ENCODE measurements at places on chromosomes 1 and 21.
A peak's percentile ranks its signal among the peaks of the same experiment; 100 is the strongest.

GRCh38 chr1:55702064-55702463 is 486.9 kb upstream of the USP24 start:
- DNase-seq, result no peak

DNA sequence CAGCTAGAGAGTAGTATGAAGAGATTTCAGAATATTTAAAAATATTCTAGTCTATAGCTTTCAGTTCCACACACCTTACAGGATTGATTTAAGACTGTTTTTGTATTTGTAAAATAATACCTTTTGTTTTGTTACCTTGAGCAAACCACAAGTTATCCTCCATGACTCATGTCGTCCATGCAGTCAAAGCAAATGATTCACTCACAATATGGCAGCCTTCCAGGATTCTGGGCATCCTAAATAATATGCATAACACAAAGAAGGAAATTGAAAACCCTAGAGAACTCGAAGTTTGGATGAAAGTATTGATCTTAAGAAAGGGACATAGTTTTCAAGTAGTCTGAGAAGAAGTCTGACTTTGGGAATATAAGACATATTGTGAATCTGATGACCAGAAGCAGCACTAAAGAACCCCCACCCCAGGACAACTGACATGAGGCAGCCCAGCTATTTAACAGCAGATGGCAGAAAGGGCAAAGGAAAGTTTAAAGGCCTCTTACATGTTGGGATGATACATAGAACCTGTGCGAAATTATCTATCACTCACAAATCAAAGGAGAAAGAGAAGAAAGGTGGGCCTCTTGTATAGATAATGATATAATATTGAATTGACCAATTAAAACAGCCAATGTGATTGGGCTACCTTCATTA is 857.9 kb downstream of the BRINP3 start:
- DNase-seq, result no peak

DNA sequence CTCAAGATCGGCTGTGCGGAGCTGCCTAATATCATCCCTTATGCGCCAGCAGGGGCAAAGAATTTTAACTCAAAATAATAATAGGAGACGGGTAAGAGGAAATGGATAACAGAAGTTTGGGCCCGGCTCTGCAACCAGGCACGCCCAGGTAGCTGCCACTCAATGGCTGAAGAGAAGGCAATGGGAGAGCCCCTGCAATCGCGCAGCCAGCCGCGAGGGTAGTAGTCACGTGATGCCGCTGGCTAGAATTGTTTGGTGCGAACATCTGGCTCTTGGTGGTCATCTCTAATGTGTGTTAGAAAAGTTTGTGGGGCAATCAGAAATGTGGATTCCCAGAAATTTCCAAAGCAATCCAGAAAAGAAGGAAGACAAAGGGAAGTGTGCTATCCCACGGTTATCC is 12.3 kb downstream of the BARHL2 start:
- DNase-seq, result no peak

GRCh38 chr1:47847763-47848162 is 149.4 kb downstream of the TRABD2B start:
- no peak for DNase-seq

GRCh38 chr1:1359308-1359663 is 931 bp upstream of the MXRA8 start:
- DNase-seq, result peak; percentile 73

DNA sequence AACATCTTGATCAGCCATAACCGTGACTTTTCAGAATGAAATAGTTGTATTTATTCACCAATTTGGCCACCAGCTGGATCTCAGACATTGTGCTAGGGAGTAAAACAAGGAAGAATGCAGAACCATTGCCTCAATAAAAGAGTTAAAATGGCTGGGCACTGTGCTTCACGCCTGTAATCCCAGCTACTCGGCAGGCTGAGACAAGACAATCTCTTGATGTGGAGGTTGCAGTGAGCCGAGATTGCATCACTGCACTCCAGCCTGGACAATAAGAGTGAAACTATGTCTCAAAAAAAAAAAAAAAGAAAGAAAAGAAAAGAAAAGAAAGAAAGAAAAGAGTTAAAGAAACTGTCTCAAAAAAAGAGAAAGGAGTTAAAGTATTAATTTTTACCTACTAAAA is 199.5 kb downstream of the TPR start:
- peak; percentile 38 for DNase-seq

DNA sequence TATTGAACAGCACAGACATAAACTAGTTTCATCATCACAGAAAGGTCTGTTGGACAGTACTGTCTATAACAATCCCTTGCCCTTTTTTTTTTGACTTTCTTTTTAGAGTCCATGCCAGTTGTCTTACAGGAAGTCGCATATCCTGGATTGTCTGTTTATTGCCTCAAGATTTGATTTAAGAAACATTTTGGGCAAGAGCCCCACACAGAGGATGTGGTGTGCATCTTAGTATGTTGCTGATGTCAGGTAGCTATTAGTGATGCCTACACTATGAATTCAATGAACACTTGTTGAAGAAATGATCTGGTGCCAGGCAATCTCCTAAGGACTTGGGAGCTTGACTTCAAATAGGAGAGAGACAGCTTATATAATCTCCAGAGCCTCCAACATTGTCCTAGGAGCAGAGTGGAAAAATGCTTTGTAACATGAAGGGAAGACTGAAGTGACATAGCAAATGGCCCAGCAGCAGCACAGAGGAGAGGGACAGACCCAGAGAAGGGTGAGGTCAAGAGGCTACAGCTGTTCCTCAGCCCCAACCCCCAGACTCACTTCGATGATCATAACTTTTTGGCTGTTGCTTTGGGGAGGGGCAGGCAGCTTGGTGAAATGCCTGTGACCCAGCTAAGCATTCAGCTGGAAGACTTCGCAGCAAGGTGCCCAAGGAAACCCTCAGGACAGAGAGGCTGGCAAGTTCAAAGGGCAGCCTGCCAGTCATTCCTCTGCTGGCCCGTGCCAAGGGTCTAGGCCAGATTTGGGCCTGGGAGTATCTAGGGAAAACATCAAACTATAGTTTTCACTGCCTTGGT is 7.5 kb upstream of the RAB29 start:
- no peak for DNase-seq

DNA sequence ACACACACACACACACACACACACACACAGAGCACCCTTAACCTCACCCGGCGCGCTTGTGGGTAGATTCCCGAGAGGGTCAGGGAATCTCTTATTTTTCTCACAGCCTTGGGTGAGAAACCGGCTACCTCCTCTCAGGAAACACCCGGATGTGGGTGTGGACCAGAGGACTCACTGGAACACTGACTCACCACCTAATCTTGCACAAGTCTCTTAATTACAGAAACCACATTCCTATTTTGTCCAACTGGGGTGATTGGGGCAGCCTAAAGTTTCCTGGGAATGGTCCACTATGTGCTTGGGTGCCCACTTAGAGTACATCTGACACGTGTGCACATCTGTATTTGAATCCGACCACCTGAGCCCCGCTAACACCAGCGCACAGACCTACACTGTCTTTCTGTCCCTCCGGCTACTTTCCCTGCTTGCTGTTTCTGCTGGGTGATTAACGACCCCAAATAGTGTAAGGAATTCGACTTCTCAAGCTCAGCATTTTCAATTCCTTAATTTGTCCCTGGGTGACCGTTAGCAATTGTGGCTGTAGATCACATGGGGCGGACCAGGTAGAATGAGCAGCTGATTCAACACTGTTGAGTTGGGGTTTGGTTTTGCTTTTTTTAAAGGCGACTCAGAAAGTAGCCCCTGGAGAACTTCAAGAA is 14.0 kb upstream of the TBX15 start:
- peak; percentile 66 for DNase-seq

- peak; percentile 22 for DNase-seq
These were observed 88.6 kb downstream of the NEK7 start for GRCh38 chr1:198245379-198245778.

GRCh38 chr1:32273391-32274208 is 18.3 kb upstream of the HDAC1 start:
- no peak for DNase-seq

DNA sequence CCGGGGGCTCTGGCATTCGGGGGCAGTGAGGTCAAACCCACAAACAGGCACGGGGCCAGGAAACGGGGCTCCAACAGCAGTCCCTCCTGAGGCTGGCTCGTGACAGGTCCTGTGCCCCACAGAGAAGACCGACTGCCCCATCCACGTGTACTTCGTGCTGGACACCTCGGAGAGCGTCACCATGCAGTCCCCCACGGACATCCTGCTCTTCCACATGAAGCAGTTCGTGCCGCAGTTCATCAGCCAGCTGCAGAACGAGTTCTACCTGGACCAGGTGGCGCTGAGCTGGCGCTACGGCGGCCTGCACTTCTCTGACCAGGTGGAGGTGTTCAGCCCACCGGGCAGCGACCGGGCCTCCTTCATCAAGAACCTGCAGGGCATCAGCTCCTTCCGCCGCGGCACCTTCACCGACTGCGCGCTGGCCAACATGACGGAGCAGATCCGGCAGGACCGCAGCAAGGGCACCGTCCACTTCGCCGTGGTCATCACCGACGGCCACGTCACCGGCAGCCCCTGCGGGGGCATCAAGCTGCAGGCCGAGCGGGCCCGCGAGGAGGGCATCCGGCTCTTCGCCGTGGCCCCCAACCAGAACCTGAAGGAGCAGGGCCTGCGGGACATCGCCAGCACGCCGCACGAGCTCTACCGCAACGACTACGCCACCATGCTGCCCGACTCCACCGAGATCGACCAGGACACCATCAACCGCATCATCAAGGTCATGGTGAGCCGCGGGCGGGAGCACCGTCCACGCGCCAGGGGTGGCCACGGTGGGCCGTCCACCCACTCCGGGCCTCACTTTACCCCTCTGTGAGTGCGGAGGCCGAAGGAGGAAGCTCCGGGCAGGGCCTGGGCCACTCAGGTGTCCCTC is 14.2 kb downstream of the COL6A2 start:
- peak; percentile 18 for DNase-seq

GRCh38 chr21:27372381-27372780 is 405.5 kb upstream of the ADAMTS5 start:
- DNase-seq, result no peak

GRCh38 chr1:200625381-200625824 is 4.9 kb upstream of the KIF14 start:
- DNase-seq, result no peak

- no peak for DNase-seq
These were observed 517.5 kb downstream of the PLPP3 start for GRCh38 chr1:56061824-56062223.

DNA sequence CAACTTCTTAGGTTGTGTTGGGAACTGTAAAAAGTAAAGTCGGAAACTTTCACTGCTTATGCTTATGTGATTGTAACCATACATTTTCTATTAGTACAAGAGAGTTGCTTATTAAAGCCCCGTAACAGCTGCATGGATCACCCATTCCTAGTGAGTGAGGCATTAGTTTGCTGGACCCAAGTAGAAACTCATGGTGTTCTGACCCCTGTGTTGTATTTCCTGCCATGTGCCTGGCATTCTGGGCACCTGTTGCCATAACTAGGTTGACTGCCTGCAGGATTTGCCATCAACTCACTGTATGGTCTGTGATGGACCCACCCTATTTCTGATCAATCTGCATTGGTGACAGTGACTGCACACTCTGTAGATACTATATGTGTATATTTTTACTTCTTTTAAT is 173.0 kb downstream of the PGBD5 start:
- DNase-seq, result no peak

GRCh38 chr1:177596485-177596884 is 373.4 kb downstream of the SEC16B start:
- DNase-seq, result no peak

- no peak for DNase-seq
These were observed 192.2 kb downstream of the DYRK1A start for GRCh38 chr21:37558676-37559211.

GRCh38 chr1:29524285-29525065 is 288.2 kb downstream of the PTPRU start:
- no peak for DNase-seq

GRCh38 chr1:26012864-26013263 is 8.7 kb upstream of the EXTL1 start:
- no peak for DNase-seq

GRCh38 chr1:185049670-185050069 is 4.3 kb downstream of the RNF2 start:
- no peak for DNase-seq

- peak; percentile 76 for DNase-seq
These were observed 145.8 kb downstream of the PATJ start for GRCh38 chr1:61887931-61888564.

GRCh38 chr1:170558731-170559130 is 26.8 kb downstream of the GORAB start:
- no peak for DNase-seq

DNA sequence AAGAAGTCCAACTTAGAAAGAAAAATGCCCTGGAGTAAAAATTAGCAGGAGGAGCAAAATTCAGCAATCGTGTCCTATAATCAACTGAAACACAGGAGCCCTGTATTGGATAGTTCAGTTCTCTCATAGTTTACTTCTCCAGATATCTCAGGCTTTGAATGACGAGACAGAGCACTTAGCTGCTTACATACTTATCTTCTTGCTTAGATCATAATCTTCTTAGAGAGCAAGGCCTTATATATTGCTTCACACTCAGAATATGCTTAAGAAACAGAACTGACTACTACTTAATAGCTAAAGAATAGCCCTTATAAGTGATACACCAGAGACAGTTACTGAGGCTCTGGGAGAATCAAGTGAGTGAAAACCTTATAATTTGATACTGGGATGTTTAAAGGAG is 38.9 kb downstream of the TOR3A start:
- no peak for DNase-seq

DNA sequence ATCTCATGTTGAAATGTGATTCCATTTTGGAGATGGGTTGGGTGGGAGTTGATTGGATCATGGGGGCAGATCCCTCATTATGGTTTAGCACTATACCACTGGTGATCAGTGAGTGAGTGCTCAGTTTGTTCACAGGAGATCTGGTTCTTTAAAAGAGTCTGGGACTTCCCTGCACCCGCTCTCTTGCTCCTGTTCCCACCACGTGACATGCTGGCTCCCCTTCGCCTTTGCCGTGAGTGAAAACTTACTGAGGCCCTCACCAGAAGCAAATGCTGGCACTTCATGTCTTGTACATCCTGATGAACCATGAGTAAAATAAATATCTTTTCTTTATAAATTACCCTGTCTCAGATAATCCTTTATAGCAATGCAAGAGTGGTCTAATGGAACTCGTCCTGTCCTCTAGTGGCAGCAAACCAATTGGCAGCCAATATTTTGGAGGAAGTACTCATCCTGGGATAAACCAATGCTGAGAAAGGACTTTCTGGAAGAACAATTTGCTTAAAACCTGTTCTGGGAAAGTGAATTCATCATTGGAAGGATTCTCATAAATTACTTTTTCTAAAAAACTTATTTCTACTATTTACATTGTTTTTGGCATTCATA is 27.8 kb upstream of the CYP4A11 start:
- DNase-seq, result no peak

- peak; percentile 91 for DNase-seq
These were observed 505.2 kb downstream of the PLPP3 start for GRCh38 chr1:56074007-56074651.

DNA sequence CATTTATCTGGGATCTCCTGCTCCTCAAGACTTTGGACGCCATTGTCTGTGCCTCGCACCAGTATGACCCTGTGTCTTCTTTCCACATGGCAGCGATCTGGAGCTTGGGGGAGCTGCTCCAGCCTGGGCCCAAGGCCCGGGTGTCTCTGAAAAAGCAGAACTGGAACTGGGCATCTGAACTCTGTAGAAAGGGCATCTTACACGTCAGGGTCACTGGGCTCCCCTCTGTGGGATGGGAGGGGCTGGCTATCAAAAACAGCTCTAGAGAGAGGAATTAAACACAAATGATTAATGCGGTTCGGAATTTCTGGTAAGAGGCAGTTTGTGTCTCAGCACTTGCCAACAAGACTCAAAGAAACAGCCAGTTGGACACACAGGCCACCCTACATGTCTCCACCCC is 16.1 kb downstream of the FCRL1 start:
- peak; percentile 43 for DNase-seq
